ENCODE measurements at places on chromosomes 1 and 21.

DNA sequence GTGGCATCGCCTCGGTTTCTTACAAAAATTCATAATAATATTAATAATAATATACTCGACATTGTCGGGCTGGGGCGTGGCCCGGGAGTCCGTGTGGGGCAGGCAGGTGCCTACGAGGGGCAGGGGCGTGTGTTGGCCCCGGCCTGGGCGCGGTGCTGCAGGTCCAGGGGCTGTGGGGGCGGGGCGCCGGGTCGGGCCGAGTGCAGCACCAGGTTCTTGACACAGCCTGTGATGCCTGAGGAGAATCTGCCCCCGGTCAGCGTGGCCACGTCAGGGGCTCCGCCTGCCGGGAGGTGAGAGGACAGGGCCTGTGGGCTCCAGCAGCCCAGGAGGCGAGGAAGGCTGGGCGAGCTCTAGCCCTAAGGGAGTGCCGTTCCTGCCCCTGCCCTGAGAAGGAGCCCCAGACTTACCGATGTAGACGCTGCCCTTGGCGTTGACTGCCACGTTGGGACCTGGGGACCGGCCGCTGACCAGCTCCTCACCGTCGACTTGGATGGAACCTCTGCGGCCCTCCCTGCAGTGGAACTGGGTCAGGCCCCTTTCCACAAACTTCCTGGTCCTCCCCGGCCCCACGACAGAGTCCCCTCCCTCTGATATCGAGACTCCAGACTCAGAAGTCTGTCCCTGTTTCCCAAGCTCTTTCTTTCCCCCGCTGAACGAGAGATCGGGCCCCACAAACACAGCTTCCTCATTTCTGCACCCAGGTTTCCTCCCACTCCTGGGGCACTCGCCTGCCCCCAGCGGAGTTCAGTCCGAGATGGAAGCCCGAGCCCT lies 11.3 kb downstream of the LDLRAD2 start:
- no peak for DNase-seq
- peaks cover 3% of the 10 kb centered on the region for H3K4me1 ChIP-seq
- H3K4me3 ChIP-seq: no peak overlapping the region
- no peak overlapping the region for H3K27ac ChIP-seq
- no peaks in the 10 kb centered on the region for H3K27me3 ChIP-seq
- H3K36me3 ChIP-seq: peaks cover 4% of the 10 kb centered on the region

DNA sequence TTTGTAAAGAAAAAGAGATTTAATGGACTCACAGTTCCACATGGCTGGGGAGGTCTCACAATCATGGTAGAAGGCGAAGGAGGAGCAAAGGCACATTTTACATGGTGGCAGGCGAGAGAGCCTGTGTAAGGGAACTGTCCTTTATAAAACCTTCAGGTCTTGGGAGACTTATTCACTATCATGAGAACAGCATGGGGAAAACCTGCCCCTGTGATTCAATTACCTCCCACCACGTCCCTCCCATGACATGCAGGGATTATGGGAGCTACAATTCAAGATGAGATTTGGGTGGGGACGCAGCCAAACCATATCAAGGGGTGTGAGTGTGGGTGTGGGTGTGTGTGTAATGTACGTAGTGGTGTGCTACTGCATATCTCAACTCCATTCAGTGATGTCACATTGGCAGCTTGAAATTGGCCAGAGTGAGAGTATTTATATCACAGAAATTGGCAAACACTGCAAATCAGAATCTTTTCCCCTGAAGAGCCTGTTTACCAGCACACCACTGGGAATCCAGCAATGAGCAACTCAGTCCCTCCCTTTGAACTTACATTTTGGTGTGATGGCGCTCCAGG lies 5.4 kb downstream of the ARHGEF10L start:
- peak overlapping the region; percentile 43 for H3K4me3 ChIP-seq
- no peaks in the 10 kb centered on the region for H3K36me3 ChIP-seq
- H3K4me1 ChIP-seq: peaks cover 55% of the 10 kb centered on the region
- no peaks in the 10 kb centered on the region for H3K27me3 ChIP-seq

DNA sequence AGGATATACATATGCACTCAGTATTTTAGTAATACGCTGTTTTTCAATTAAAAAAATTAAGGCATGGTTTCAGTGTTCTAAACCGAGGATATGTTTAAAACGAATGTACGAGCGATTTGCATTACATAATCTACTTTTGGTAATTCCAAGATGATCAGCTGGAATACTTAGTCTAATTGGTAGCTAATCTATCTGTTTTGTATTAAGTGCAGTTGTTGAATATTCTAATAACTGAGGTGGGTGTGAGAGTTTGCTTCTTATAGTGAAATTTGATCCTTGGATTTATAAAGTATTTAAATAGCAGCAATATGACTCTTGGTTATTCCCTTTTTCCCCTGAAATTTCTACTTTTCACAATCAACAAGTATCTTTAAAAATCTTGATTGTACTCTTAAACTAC lies 1.3 kb downstream of the RNF2 start:
- H3K27me3 ChIP-seq: no peaks in the 10 kb centered on the region
- peak overlapping the region; percentile 94 for H3K4me3 ChIP-seq

DNA sequence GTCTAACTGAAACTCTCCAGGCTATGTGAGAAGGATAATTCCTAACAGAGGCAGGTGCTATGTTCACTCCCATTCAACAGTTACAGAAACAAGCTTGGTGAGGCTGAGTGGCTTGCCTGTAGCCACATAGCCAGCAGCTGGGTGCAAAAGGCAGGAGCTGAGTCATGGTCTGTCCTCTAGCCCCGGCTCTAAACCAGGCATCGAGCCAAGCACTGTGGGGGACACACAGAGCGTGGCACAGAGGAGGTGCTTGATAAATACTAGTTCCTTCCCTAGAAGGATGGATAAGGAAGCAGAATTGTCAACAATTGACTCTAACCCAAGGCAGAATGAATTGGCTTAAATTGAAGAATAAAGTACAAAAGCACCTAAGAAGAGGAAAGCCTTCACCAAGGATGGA lies 10.4 kb upstream of the KCNA2 start:
- no peak for DNase-seq
- H3K27me3 ChIP-seq: peaks cover 84% of the 10 kb centered on the region
- no peak overlapping the region for H3K27ac ChIP-seq
- H3K36me3 ChIP-seq: no peaks in the 10 kb centered on the region

DNA sequence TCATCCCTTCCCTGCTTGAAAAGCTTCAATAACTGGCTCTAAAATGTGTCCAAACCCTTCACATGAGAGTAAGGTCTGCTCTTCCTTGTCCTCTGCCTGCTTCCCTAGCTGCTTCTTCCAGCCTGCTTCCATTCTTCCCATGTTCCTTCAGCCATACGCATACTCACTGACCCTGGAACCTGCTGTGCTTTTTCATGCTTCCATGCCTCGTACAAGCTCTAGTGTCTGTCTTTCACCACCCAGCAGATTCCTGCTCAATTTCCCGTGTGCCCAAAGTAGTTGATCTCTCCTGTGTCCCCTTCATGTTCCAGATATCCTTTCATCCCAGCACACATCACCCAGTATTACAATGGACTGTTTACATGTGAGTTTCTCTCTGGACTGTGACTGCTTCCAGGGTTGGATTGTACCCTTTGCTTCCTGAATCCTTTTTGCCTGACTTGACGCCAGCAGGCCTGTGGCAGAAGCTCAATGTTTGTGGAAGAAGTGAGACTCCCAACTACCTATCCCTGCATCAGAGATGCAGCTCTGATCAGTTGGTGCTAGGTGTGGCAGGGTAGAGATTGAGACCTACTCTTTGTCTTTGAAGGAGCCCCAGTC lies 35.9 kb upstream of the RNF19B start:
- no peak overlapping the region for H3K4me3 ChIP-seq
- DNase-seq: no peak
- peaks cover 3% of the 10 kb centered on the region for H3K36me3 ChIP-seq
- H3K27ac ChIP-seq: no peak overlapping the region
- peaks cover 27% of the 10 kb centered on the region for H3K4me1 ChIP-seq

DNA sequence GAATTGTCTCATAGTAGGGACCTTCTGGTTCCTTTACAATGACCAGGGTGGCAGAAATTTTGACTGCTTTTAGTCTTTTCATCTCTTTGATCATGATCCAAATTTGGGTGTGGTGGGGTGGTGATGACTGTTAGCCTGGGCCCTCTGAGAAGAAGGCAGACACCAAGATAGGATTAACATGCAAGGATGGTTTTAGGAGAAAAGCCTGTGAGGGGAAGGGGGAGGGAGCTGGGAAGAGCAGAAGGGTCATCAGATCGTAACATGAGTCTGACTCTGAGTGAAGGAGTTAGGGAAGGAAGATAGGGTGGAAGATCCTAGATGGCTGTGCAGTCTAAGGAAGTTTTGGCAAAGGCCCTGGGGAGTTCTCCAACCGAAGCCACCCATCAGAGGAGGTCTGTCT lies 28.5 kb upstream of the CAMSAP2 start:
- peaks cover 6% of the 10 kb centered on the region for H3K4me1 ChIP-seq
- no peaks in the 10 kb centered on the region for H3K36me3 ChIP-seq
- H3K27me3 ChIP-seq: no peaks in the 10 kb centered on the region

DNA sequence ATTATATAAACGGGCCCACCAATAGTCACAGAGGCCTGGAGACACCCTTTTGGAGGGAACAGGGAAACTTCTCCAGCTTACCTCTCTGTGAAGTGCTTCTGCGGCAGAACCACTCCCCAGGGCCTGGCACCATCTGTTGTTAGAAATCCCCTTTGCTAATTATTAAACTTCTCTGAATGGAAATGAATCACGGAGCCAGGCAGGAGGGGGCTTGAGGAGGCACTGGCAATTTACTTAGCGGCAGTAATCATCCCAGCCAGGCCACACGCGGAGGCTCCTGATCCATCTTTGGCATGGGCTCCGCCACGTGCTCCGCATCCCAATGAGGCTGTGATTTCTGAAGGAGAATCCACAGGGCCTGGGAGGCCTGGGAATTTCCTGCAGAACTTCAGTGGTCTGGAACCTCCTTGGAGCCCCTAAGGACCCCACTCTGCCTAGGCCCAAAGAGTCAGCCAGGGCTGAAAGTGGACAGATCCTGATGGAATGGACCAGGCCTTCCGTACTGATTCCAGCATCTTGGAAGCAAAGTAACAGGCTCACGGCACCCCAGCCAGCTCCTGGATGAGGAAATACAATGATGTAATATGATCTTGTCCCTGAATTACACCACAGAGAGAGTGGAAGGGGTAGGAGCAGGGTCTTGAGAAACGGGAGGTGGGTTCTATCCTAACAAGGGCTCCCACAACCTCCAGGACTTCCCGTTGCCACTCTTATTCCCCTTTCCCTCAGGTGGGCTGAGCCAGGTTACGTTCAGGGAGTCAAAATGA lies 62.3 kb downstream of the GRIK3 start:
- DNase-seq: no peak
- no peaks in the 10 kb centered on the region for H3K36me3 ChIP-seq
- H3K27ac ChIP-seq: no peak overlapping the region
- peaks cover 33% of the 10 kb centered on the region for H3K27me3 ChIP-seq
- H3K4me3 ChIP-seq: no peak overlapping the region
- H3K4me1 ChIP-seq: no peaks in the 10 kb centered on the region

DNA sequence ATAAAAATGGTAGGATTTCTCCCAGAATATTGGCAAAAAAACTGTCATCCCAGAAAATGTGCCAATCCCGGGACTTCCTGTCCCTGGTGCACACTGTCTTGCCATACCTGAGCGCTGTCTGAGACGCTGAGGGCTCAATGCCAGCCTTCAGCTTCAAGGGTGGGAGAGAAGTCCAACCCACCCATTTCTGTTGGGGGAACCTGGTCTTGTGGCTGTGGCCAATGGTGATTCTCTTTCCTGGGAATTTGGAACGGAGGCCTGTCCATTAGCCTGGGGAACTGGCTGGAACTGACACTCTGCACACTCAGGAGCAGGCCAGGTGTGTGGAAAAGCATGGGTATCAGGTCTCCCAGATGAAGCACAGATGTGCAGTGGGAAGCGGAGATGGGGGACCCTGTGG lies 6.7 kb downstream of the MTHFR start:
- peaks cover 23% of the 10 kb centered on the region for H3K4me1 ChIP-seq
- no peak overlapping the region for H3K4me3 ChIP-seq
- H3K27ac ChIP-seq: no peak overlapping the region
- DNase-seq: no peak
- no peaks in the 10 kb centered on the region for H3K27me3 ChIP-seq
- no peaks in the 10 kb centered on the region for H3K36me3 ChIP-seq

DNA sequence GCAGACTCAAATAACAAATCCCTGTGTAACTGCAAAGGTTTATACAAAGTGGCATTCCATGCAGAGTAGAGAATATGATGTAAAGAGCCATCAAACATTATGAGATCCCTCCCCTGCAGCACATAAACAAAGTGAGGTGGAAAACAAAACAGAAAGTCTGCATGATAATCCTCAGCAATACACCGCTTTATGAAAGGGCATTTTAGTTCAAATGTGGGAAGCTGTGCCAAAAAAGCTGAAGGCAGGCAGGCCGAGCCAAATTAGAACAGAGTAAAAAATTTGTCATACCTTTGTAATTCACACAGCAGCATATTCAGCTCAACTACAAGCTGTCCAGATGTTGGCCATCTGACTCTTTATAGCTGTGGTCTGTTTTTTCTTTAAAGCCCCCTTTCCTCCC lies 113.5 kb downstream of the LHX9 start:
- H3K36me3 ChIP-seq: no peaks in the 10 kb centered on the region
- H3K27ac ChIP-seq: no peak overlapping the region
- no peaks in the 10 kb centered on the region for H3K27me3 ChIP-seq
- H3K4me3 ChIP-seq: no peak overlapping the region
- no peaks in the 10 kb centered on the region for H3K4me1 ChIP-seq

DNA sequence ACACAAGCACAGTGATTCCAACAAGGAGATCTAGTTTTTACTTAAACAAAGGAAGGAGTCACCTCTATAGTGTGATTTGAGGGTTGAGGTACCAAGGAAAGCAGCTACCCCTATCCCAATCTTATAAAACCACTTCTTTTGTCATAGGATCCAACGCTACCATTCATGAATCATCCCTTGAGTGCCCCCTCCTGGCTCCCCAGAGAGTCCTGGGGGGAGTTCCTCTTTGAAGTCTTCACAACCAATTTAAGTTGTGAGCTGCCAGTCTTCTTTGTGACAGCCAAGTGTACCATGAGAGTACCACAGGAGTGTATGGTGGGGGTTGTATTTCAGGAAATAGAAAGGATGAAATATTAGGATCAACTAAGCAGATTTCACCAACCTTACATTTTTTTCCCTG lies 39.1 kb upstream of the NHLH2 start:
- no peak overlapping the region for H3K27ac ChIP-seq
- H3K27me3 ChIP-seq: peaks cover under 1% of the 10 kb centered on the region
- H3K4me3 ChIP-seq: no peak overlapping the region
- peaks cover 4% of the 10 kb centered on the region for H3K4me1 ChIP-seq

- DNase-seq: peak; percentile 19
- H3K36me3 ChIP-seq: no peaks in the 10 kb centered on the region
- no peaks in the 10 kb centered on the region for H3K27me3 ChIP-seq
- peaks cover 12% of the 10 kb centered on the region for H3K4me1 ChIP-seq
- H3K27ac ChIP-seq: peak overlapping the region; percentile 51
Observed at GRCh38 chr21:39048064-39048463, 135.2 kb downstream of the PSMG1 start.

All from neural crest cell (in vitro differentiated cells).